Myometrial cell (primary cell): ENCODE measurements at places on chromosomes 3 and 15. TPM values are rescaled to one million over a fixed set of nuclear protein-coding genes. Genes with fewer than 3 reads are reported as not detected.

Gene TLR9
- total RNA-seq, result not detected in 2 replicates

Gene EPHA6
- total RNA-seq, result not detected in 2 replicates

Gene COL8A1
- total RNA-seq, result 114 and 122 TPM in 2 replicates

Gene TMEM266
- total RNA-seq, result 0.53 TPM in 1 of 2 replicates, not detected in the other

Gene SLC27A2
- 1.4 TPM in 1 of 2 replicates, not detected in the other for total RNA-seq

Gene SHQ1
- total RNA-seq, result 15.1 and 17.3 TPM in 2 replicates

Gene RHOA
- total RNA-seq, result 645 and 802 TPM in 2 replicates

Gene AGTR1
- total RNA-seq, result not detected in 2 replicates

Gene IL17RE
- 3.5 and 5.5 TPM in 2 replicates for total RNA-seq

Gene SNRPN
- 66.3 and 74.4 TPM in 2 replicates for total RNA-seq

Gene PRTG
- total RNA-seq, result 0.58 and 2.5 TPM in 2 replicates
